ENCODE measurements at places on chromosomes 1 and 21. TPM values are rescaled to one million over a fixed set of nuclear protein-coding genes. Genes with fewer than 3 reads are reported as not detected.
A peak's percentile ranks its signal among the peaks of the same experiment; 100 is the strongest.

Gene CFH
- total RNA-seq: 78.5 TPM

Gene F13B
- not detected for total RNA-seq

- H3K36me3 ChIP-seq: no peaks in the 10 kb centered on the region
- H3K4me1 ChIP-seq: no peaks in the 10 kb centered on the region
- no peaks in the 10 kb centered on the region for H3K27me3 ChIP-seq
- no peak overlapping the region for H3K4me3 ChIP-seq
- no peak overlapping the region for H3K27ac ChIP-seq
Observed at GRCh38 chr1:224488806-224489499, 54.4 kb upstream of the WDR26 start.

DNA sequence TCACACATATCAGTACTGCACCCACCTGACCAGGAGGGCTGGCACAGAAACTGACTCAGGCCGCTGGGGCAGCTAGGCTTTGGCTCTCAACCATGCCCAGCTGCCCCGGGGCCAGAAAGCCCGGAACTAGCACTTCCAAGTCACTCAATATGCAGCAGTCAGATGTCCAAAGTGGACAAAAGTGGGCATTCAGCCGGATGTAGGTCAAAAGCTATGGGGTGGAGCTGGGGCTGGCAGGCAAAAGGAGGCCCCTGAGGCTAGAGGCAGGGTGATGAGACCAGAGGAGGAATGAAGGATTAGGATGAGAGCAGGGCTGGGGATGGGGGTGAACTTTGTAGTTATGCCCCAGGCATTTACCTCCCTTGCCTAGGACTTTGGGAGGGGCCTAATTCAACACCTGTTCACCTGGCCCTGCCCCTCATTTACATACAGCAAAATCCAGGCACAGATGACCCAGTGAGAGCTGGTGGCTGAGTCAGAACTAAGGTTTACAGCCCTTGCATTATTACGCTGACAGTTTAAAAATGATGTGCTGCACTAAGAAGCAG is 30.7 kb upstream of the EDN2 start:
- no peaks in the 10 kb centered on the region for H3K27me3 ChIP-seq
- H3K4me3 ChIP-seq: no peak overlapping the region
- no peak for DNase-seq

GRCh38 chr1:147494998-147495580 is 46.2 kb upstream of the BCL9 start:
- DNase-seq: peak; percentile 68
- peaks cover 4% of the 10 kb centered on the region for H3K27me3 ChIP-seq
- no peaks in the 10 kb centered on the region for H3K4me1 ChIP-seq
- no peak overlapping the region for H3K27ac ChIP-seq
- H3K36me3 ChIP-seq: no peaks in the 10 kb centered on the region

Gene SYTL1
- total RNA-seq: 30.6 TPM

DNA sequence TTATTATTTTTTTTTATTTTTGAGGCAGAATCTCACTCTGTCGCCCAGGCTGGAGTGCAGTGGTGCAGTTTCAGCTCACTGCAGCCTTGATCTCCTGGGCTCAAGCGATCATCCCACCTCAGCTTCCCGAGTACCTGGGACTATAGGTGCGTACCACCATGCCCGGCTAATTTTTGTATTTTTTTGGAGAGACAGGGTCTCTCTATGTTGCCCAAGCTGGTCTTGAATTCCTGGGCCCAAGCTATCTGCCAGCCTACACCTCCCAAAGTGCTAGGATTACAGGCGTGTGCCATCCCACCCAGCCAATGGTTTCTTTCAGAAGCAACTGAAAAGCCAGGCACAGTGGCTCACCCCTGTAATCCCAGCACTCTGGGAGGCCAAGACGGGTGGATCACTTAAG is 2.3 kb downstream of the KRTCAP2 start:
- DNase-seq: no peak
- peaks cover 24% of the 10 kb centered on the region for H3K4me1 ChIP-seq
- no peak overlapping the region for H3K27ac ChIP-seq

- H3K27me3 ChIP-seq: no peaks in the 10 kb centered on the region
- no peak overlapping the region for H3K4me3 ChIP-seq
- no peak overlapping the region for H3K27ac ChIP-seq
- DNase-seq: no peak
- peaks cover 18% of the 10 kb centered on the region for H3K4me1 ChIP-seq
- H3K36me3 ChIP-seq: no peaks in the 10 kb centered on the region
Observed at GRCh38 chr1:206550446-206550845, 43.1 kb downstream of the RASSF5 start.

DNA sequence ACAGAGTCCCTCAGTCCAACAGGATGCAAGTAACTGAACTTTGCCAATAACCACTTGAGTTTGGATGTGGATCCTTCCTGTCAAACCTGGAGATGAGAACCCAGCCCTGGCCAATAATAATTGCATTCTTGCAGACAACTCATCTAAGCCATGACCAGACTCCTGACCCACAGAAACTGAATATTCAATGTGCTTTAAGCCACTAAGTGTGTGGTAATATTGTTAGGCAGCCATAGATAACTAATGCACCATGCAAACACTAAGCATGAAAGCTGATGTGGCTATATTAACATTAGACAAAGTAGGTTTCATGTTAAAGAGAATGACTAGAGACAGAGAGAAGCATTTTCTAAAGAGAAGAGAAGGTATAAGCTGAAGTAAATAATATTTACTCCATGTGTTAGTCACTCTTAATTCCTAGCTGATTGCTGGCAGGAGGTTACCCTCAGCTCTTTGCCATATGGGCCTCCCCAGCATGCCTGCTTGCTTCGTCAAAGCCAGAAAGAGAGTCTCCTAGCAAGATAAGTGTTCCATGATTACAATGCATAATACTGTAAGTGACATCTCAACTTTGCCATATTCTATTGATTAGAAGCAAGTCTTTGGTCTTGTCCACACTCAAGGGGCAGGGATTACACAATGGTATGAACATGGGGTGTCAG is 276.4 kb upstream of the PLXNA2 start:
- no peak overlapping the region for H3K4me3 ChIP-seq
- H3K27ac ChIP-seq: no peak overlapping the region

DNA sequence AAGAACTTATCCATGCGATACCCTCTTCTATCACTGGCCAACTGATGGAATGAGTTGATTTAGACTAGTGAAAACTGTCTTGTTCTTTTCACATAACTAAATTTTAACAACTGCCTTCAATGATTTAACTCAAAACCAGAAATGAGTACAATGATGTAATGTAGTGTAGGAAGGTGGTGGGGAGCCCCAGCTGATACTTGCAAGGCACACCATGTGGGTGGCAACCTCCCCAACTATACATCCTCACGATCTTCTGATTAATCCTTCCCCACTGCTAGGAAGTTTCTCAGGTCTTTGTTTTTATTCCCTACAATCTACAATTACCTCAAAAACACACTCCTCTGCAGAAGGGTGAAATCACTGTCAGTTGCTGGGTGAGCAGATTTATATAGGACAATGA is 100.7 kb downstream of the KCTD3 start:
- H3K36me3 ChIP-seq: no peaks in the 10 kb centered on the region
- no peaks in the 10 kb centered on the region for H3K27me3 ChIP-seq
- no peak overlapping the region for H3K4me3 ChIP-seq
